KG1 (cell line): ENCODE measurements at places on chromosomes 4 and X.

- no peak for DNase-seq
These were observed 24.2 kb downstream of the KLHL15 start for GRCh38 chrX:24002792-24003191.

GRCh38 chrX:19849464-19850080 lies 37.8 kb downstream of the SH3KBP1 start:
- no peak for DNase-seq

DNA sequence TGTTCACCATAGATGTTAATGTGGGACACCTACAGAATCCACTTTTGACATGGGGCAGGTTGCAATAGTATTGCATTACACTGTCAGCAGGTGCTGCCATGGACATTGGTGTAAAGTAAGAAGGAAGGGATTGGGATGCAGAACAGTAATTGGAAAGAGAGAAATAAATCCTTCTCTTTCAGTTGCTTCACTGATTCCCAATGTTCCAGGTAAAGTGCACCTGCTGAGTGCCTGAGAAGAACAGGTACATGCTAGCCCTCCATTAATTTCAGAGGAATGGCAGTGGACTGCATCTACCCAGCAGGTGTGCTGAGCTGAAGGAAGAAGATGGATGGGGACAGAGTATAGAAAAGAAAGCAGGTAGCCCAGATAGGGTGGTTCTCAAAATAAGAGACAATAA lies 248.5 kb downstream of the TENM3 start:
- no peak for DNase-seq

DNA sequence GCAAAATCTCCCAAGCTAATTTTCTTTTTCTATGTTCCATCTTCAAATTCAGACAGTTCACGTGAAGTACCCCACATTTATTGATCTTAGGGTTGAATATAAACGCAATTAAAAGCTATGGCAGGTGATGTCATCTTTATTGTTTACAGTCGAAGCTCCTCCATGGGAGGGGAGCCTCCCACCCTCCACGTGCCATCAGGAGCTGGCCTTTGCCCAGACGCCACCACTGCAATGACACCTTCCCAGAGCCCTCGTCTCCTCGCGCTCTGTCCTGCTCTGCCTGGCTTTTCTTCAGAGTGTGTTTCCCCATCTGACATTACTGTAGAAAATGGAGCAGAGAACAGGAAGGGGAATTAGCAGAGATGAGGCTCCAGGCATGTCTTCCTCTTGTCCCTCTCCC lies 18.8 kb upstream of the CYP4V2 start:
- no peak for DNase-seq

DNA sequence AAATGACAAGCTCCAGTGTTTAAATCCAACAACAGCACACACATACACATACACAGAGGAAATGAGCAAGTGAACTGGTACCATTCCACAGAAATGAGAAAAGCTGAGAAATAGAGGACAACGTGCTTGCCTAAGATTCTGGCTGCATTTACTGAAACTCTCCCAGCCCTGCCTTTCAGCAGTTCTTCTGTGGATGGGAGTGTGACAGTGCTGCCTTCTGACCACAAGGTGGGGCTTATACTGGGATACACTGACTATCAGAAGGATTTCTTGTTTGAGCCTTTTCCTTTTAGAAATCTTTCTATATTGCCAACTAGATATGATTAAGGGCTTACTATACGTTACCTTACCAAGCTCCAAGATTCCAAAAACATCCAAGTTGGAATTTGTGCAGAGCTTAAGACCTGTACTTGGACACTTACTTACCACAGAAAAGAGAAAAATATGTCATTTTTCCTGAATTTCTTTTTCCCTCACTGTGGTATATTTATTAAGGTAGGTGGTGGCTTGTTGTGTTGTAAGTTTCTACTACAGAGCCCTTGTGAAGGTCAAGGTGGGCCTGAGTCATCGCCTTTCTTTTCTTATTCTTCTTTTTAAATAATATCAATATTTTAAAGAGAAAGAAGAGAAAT lies 10.7 kb upstream of the CXCL8 start:
- DNase-seq = peak; percentile 48

DNA sequence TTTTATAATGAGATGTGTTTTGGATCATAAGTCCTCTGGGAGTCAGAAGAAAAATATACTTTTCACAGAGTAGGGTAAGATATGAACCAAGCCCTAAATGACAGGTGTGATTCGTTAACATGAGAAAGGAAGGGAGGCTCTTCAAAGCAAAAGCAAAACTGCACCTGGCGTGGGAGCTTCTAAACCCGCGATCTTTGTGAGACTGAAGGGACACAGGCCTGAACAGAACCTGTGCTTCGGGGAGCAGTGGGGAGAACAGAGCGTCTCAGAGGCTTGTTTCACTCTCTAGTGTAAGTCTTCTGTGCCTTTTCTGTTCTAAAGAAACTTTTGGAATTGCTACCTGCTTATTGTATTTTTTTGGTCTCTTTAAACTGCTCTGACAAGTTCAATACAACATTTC lies 30.2 kb upstream of the CYP4V2 start:
- DNase-seq = no peak

DNA sequence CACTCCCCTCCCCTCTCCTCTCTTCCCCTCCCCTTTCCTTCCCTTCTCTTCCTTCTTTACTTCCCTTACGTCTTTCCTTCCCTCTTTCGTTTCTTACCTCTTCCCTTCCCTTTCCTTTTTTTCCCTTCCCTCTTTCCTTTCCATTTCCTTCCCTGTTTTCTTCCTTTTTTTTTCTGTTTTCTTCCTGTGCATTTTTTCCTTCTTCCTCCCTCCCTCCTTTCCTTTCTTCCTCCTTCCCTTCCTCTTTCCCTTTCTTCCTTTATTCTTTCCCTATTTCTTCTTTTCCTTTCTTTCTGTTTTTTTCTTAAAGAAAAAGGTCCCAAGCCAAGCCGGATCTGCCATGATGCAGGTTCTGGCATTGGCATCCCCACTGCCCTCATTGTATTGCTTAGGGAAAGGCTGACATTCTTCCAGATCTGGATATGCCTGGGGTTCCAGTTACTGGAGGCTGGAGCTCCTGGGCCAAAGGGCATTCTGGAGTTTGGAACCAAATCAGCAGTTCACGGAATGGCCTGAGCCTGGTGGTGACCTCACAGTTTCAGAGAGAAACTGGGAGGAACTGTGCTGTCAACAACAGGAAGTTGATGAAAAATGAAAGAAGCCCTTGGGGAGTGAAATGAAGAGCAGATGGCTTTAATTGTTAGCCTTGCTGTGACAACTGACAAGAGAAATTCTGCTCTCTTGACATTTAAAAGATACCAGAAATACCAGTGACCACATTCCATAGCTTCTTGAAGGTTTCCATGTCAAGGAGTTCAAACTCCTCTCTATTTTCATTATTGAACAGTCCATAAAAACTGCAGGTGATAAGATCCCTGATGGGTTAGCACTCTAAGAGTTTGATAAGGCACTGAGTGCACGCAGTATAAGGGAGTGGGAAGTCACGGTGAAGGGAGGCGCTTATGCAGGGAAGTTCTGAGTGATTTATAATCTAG lies 622.1 kb downstream of the SPRY1 start:
- DNase-seq = peak; percentile 12

DNA sequence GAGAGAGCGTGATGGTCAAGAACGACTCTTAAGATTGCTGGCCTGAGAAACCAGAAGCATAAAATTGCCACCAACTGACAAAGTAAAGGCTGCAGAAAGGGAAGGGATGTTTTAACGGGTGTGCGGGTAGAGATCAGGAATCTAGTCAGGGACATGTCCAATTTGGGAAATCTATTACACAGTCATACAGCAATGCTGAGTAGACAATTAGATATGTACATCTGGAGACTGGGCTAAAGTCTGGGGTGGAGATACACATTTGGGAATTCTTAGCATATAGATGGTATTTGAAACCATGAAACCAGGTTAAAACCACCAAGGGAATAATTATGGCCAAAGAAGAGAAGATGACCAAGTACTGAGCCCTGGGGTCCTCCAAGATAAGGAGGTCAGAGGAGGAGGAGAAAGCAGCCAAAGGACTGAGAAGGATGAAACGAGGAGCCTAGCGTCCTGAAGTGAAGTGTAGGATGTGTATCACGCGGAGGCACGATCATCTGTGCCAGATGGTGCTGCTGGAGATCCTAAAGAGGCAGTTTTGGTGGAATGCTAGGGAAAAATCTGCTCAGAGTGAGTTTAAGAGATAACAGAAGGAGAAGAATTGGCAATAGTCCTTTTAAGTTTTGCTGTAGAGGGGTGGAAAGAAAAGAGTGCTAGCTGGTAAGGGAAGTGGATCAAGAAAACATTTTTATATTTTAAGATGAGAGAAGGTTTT lies 36.5 kb downstream of the SEC24D start:
- no peak for DNase-seq

DNA sequence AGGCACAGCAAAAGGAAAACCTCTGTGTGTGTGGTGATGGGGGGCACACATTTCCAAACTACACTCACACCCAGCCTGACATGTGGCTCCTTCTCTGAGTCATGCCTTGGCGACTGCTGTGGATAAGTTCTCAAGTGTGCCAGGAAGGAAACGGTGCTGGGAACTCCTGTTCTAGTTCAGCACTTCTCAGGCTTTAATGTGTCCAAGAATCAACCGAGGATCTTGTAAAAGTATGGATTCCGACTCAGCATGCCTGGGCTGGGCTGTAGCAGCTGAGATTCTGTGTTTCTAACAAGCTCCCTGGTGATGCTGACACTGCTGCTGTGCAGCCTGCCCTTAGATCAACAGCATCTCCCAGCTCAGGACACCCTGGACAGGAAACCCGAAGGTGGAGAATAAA lies 20.2 kb downstream of the CLNK start:
- DNase-seq = peak; percentile 23

- DNase-seq = no peak
These were observed 758 bp downstream of the SCFD2 start for GRCh38 chr4:53365121-53365485.

DNA sequence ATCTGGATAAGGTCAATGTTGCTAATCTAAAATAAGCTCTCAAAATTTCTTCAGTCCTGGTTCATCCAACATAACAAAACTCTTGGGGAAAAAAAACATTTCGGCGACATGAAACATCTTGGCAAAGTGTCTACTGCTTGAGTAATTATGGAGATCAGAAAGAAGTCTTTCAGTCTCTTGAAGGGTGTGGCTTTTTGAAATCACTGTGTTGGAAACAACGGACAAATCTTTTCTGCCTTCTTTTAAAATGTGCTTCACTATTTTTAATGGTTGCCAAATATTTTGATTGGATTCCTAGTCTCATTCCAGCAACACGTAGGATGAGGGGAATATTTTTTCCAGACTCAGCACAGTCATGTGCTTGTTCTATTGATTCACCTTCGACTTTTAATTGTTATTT lies 138.6 kb downstream of the KLHL8 start:
- DNase-seq = no peak
